ENCODE measurements at places on chromosomes 5 and 9.

DNA sequence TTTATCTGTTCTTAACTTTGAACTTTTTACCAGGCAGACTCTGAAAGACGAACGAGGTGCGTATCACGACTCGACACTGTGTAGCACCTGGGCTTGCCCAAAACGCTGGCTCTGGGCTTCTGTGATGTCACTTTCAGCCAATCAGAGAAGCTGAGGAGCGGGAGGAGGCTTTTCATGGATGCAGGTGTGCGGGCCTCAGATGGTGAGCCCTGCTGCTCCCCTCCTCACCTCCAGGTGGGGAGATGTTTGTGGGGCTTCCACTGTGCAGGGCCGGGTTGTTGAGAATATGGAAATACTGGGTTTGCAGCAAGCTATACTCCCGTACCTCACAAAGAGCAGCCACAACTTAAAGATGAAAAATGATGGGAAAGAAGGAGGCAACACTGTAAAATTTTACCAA lies 246.3 kb downstream of the IRX2 start:
- DNase-seq = no peak

- DNase-seq = no peak
These were observed 511.0 kb downstream of the PRELID2 start for GRCh38 chr5:145324101-145324500.

DNA sequence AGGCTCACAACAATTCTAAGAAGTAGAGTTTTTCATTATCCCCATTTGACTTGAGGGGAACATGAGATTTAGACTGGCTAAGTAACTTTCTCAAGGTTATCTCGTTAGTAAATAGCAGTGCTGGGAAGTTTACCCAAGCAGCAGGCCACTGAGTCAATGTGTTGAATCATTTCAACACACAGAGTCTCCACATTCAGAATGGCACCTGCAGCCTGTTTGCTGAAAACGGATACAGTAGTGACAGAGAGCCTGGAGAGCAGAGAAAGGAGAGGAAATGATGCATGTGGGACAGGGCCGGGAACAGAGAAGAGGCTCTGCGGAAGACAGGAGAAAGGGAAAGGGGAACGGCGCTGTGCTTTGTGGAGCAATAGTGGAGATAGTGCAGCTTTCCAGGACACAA lies 33.5 kb upstream of the ZSWIM6 start:
- no peak for DNase-seq

DNA sequence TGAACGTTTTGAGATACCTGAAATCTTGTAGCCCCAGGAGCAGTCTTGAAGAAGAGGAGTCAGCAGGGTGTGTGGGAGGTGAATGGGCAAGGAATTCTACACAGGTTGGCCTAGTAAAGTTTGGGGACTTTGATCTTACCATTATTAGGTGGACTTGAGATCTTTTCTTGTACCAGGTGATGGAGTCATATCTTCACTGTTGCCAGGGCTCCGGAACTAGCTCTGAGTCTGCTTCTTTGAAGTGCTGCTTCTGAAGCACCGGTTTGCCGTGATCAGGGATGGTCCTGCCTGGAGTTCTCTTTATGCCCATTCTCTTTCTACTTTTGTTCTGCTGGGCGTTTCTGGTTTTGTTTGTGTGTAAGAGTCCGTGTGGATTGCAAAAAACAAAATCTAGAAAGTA lies 27.4 kb downstream of the RCL1 start:
- DNase-seq = no peak

- no peak for DNase-seq
These were observed 252.0 kb downstream of the DTWD2 start for GRCh38 chr5:118736396-118736795.

GRCh38 chr5:152100462-152100861 lies 175.8 kb upstream of the GLRA1 start:
- no peak for DNase-seq

GRCh38 chr9:131049829-131050715 lies 41.1 kb downstream of the LAMC3 start:
- no peak for DNase-seq

DNA sequence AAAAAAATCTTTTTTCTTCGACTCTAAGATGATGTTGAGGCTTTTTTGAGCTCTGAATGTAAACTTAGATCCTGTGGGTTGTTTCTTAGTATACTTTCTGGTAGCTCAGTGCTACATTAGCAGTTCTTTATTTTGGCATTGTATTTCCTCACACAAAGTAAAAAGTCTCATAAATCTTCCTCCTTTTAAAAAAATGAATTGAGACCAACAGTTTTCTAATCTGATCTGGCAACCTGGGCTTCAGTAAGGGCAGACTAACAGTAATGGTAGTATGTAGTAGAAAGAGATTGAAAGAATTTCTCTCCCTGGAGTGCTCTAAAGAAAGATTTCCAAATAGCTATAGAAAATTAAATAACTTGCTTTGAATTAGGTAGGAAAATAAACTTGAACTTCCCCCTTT lies 31.4 kb downstream of the ZCCHC7 start:
- no peak for DNase-seq

DNA sequence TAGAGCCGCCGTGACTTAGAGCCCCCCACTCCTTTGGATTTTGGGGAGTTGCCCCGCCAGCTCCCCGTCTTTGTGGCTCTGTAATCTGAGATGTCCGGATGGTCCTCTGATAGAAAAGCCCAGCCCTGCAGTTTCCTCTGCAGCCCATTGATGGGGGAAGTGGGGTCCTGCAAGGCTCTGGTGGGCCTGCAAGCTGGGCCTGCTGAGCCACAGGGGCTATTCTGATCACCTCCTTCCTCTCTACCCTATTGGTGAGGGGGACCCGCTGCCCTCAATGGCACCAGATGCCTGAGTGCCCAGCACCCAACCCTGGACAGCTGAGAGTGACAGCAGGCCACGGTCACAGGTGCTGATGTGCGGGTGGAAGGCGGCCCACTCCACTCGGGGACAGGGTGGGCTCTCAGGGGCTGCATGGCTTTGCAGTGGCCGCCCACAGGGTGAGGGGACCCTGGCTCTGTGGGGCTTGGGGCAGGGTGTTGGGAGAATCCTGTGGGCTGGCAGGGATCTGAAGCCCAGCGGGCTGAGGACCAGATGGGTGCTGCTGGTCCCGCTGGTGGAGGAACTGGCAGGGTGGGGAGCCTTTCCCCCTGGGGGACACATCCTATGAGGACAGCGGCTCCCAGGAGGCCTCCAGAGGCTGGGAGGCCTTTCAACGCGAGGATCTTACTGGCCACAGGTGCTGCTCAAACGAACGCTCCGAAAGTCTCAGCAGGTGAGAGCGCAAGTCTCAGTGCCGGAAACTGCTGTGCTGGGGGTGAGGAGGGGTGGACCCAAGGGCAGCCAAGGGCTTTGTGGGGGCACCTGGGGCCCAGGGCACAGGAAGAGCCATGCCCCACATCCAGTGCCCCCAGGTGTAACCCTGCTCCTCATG lies 30.0 kb upstream of the LPCAT1 start:
- DNase-seq = no peak

DNA sequence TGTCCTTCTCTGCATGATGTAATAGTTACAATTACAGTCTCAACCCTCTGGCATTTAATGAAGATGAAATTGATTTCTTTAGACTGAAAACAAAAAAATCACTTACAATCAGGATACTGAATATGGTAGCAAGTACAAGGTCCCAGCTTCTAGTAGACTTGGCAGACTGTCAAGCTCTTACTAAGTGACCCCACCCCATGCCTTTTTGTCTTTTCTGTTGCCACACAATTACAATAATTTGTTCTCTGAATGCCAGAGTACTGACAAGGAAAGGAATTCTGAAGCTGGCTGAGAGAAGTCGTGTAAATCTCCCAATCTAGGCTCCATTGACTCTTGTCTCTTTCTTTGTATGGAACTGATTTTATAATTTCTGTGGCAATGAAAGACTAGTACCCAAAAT lies 154.2 kb downstream of the TMC1 start:
- no peak for DNase-seq

- DNase-seq = no peak
These were observed 215.2 kb downstream of the CRB2 start for GRCh38 chr9:123571240-123571639.

GRCh38 chr5:149442563-149443182 lies 63.6 kb upstream of the IL17B start:
- peak; percentile 57 for DNase-seq

GRCh38 chr9:34987160-34987901 lies 2.2 kb upstream of the DNAJB5 start:
- DNase-seq = no peak

DNA sequence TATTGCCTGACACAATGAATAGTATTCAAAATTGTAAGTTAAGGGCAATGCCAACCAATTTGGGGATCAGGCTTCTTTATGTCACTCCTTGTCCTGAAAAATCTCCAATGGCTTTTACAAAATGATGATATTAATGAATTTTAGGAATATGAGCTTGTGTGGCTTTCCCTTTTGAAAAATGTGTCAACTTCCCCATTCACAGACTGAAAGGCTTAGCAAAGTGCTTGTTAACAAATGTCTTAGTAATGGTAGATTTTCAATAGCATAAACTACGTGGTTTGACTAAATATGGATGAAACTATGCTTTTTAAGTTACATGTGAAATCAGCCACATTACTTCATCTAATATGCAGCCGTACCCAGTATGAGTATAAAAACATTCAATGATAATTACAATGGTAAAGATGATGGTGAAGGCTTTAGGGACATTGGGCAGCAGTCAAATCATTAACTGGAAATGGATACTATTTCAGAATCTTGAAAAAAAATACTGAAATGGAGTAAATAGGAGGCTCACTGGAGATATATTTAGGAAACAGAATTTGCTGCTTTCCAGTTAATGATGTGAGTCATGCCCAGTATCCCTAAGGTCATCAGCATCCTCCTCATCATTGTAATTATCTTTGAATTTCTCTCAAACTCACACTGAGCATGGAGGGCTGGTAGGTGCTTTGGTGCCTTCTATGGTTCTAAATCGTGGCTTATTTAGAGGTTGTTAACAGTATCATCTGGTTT lies 113.3 kb upstream of the ZNF608 start:
- DNase-seq = no peak

GRCh38 chr5:57119031-57119430 lies 54.8 kb upstream of the GPBP1 start:
- no peak for DNase-seq

DNA sequence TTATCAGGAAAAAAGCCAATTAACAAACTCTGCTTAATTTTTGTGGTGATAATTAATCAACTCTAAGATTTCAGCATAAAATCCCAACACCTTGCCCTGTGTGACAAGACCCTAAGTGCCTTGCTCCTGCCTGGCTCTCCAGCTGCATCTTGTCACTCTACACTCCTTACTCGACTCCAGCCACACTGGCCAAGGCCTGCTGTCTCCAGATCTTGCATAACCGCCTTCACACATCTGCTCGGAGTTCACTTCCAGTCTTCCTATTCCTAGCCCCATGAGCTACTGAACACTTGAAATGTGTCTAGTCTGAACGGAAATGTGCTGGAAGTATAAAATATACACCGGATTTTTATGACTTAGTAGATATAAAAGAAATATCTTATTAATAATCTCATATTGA lies 259.6 kb downstream of the EPB41L4A start:
- no peak for DNase-seq

- no peak for DNase-seq
These were observed 153.7 kb downstream of the INSYN2B start for GRCh38 chr5:169826618-169827017.

- no peak for DNase-seq
These were observed 13.9 kb upstream of the FEM1C start for GRCh38 chr5:115558388-115558956.

Measured in stimulated activated CD4-positive, alpha-beta T cell treated with anti-CD3 and anti-CD28 coated beads, Interleukin-1b, Interleukin-23, amount 100 ng/mL, for 1 hour (primary cell).